ENCODE measurements at places on chromosomes 5 and 9.

DNA sequence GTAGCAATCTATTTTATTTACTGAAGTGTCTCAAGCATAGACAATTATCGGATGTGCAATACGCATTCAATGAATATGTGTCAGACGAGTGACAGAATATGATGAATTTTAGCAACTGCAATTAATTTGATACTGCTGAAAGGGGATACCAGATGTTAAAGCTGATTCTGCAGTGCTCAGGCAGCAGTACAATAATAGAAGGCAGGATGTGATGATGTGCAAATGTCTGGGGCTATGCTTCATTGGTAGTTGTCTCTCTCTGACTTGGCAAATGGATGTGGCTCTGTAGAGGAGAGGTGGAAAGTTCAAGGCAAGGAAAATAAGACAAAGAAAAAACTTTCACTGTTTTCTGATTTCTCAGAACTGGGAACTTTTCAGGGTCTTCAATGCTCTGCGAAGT, 721.2 kb downstream of the CDH18 start:
- DNase-seq: no peak

- DNase-seq: no peak
These were observed 757 bp downstream of the CDC26 start for GRCh38 chr9:113274474-113275156.

- DNase-seq: no peak
These were observed 508.8 kb upstream of the CTNND2 start for GRCh38 chr5:12413075-12413474.

- DNase-seq: no peak
These were observed 4.0 kb upstream of the TYRP1 start for GRCh38 chr9:12689233-12689632.

GRCh38 chr5:127934791-127935256, 148.7 kb upstream of the SLC12A2 start:
- DNase-seq: no peak

GRCh38 chr5:164256351-164256750, 750.9 kb downstream of the MAT2B start:
- DNase-seq: no peak

DNA sequence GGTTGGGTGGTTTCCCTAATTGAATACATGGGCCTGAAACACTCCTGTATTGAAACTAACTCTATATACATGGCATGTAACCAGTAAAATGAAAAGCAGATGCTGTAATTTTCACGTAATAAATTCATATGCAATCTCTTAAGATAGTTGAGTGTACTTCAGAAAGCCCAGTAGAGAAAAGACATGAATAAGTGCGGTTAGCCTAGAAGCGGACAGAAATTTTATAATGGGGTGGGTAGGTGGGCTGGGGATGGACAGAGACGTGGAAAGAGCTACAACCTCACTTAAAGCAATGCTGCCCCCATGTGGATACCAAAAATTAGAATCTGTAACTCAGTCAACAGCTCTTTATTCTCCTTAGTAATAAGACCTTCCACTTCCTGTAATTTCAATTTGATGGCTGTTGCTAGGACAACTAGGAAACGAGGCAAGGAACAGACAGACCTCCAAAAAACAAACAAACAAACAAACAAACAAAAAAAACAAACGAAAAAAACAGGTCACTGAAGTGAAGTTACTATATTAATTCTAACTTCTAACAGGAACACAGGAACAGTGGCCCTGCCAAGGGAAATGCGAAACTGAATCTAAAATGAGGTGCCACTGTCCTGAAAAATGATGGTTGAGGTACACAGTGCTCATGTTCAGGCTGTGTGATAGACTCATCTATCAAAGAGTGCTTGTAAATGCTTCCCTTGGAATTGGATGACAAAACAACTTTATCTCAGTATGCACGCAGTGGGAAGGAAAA, 103.4 kb upstream of the GNA14 start:
- DNase-seq: no peak
